ENCODE measurements at places on chromosomes 4 and X. TPM values are rescaled to one million over a fixed set of nuclear protein-coding genes. Genes with fewer than 3 reads are reported as not detected.

F11 gene
- not detected for total RNA-seq

GAGE13 gene
- not detected for total RNA-seq

NSG1 gene
- 0.80 TPM for total RNA-seq

CSAG2 gene
- not detected for total RNA-seq

SMIM20 gene
- 46.0 TPM for total RNA-seq

NPY5R gene
- not detected for total RNA-seq

All from epithelial cell of alveolus of lung (primary cell).